PC-3 (cell line): ENCODE measurements at places on chromosomes 12 and 14.
A peak's percentile ranks its signal among the peaks of the same experiment; 100 is the strongest.

- DNase-seq: no peak
Observed at GRCh38 chr12:14314801-14315200, 50.7 kb upstream of the ATF7IP start.

- DNase-seq: no peak
Observed at GRCh38 chr12:115828168-115828567, 449.3 kb downstream of the MED13L start.

DNA sequence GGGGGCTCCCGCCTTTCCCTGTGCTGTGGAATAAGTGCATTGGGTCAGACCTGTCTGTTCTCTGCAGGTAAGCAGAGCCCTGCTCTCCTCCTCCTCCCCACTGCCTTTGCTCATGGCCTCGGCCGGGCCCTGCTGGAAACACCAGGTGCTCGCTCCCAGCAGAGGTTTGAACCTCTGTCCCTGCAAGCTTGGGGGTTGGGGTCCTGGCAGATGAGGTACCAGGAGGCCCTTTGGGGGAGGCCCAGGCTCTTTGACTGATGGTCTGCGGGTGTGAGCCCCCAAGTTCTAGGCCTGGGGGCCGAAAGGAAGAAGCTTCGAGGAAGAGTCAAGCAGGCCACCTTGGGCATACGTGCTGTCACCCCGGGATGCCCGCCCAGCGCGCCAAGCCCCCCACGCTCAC, 22.1 kb upstream of the CEP170B start:
- DNase-seq: no peak

DNA sequence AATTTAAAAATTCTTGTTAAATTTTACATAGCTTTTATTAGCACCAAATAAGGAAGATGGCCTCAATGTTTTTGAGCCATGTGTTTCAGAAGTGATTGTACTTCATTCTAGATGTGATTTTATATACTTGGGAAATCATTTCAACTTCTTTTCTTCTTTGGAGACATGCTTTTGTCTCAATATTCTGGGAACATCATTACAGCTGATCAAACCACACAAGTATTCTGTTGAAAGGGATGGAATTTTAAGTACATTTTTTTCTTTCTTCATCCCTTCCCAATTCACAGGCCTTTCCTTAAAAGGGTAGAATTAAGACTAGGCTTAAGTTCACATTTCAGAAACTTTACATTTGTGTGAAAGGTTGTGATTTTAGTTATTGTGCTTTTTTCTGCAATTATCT, 66.4 kb downstream of the PAPOLA start:
- DNase-seq: no peak

DNA sequence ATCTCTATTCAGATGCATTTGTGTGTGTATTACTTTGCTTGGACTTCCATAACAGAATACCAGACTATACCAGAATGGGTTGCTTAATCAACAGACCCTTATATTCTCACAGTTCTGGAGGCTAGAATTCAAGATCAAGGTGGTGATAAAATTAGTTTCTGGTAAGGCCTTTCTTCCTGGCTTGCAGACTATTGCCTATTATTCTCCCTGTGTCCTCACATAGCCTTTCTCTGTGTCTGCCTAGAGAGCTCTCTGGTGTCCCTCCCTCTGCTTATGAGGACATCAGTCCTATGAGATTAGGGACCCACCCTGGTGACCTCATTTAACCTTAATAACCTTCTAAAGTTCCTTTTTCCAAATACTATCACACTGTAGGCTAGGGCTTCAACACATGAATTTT, 106.0 kb downstream of the FAR2 start:
- no peak for DNase-seq

DNA sequence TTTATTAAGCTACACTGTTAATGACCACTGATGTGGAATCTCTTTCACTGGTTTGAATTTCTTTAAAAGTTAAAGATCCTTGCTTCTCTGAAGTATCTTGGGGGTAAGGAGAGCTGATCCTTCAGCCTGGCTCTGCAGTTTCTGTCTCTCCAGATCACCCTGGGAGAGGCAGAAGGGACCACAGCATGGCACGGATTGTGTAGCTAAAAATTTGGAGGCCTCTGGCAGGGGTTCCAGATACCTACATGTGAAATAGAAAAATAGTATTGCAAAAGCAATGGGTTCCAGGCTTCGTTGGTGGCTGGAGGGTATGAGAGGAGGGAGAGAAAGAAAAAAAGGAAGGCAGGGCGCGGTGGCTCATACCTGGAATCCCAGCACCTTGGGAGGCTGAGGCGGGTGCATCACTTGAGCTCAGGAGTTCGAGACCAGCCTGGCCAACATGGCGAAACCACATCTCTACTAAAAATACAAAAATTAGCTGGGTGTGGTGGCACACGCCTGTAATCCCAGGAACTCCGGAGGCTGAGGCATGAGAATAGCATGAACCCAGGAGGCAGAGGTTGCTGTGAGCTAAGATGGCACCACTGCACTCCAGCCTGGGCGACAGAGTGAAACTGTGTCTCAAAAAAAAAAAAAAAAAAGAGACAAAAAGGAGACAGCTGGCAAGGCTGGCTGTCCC, 3.4 kb downstream of the CHST11 start:
- no peak for DNase-seq

DNA sequence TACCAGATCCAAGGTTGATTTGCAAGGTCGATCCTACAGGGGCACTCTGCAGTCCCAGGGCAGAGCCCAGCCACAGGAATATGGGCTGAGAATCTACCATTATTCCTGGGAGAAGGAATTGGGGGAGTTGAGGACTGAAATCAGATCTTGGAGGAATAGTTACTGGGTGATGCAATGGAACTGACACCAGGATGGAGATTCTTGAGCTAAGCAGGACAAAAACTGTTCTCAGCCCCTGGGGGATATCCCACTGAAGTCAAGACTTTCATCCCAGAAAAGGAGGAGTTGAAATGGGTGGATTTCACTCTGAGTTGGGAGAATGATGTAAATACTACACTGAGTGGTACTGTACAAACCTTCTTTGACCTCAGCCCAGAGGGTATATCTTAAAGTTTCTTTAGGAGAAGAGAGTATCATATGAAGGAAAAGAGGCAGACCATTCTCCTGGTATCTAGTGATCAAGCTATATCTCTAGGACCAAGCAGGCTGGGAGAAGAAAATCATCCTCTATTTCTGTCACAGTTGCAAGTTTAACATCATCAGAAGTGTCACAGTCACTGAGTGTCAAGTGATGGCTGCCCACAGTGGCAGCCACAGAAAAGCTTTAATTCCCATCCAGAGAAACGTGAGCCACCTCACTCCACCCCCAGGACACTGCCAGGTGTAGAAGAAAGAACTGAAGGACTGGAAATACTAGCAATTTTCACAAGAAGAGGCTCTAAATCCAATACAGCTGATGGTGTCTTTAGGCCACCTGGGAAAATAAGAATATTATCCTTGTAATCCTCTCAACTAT, 181.9 kb downstream of the NUAK1 start:
- no peak for DNase-seq

GRCh38 chr14:90274019-90274418, 17.7 kb downstream of the PSMC1 start:
- DNase-seq: no peak

- DNase-seq: peak; percentile 59
Observed at GRCh38 chr12:13211191-13211858, 14.8 kb downstream of the EMP1 start.

- DNase-seq: peak; percentile 31
Observed at GRCh38 chr12:48671231-48671856, 10.7 kb downstream of the KANSL2 start.

- DNase-seq: peak; percentile 89
Observed at GRCh38 chr12:115060477-115061168, 376.6 kb upstream of the TBX3 start.

- DNase-seq: no peak
Observed at GRCh38 chr12:14811486-14811885, 2.5 kb downstream of the SMCO3 start.

DNA sequence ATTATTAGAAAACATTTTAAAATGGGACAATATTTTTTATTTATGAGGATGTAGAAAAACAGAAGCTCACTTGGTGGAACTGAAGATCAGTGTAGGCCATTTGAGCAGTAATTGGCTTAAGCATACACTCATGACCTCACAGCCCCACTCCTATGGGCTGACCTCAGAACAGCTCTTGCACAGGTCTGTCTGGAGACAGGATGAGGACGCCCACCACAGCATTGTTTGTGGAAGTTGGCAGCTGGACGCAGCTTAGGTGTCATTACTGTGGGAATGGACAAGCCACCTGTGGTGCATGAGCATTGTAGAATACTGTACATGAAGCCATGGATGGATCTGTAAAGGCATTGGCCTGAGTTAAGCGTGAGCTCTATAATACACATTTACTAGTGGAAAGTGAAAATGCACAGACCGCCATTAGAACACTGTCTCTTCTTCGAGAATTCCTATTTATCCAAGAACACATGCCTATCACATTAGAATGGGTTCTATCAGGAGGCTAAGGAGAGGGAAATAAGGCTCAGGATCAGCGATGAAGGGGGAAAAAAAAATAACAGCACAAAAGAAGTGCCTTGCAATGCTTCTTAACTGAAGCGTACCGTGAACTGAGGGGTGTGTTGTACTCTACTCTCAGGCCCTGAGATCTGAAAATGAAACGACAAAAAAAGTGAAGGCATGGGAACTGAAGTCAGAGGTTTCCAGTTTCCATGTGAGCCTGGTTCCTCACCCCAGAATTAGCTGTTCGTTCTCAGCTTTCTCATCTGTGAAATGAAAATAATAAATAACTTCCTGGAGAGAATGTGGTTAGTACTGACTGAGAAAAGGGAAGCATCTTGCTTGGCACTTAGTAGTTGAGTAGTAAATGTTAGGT, 33.6 kb downstream of the KCNA1 start:
- DNase-seq: no peak

DNA sequence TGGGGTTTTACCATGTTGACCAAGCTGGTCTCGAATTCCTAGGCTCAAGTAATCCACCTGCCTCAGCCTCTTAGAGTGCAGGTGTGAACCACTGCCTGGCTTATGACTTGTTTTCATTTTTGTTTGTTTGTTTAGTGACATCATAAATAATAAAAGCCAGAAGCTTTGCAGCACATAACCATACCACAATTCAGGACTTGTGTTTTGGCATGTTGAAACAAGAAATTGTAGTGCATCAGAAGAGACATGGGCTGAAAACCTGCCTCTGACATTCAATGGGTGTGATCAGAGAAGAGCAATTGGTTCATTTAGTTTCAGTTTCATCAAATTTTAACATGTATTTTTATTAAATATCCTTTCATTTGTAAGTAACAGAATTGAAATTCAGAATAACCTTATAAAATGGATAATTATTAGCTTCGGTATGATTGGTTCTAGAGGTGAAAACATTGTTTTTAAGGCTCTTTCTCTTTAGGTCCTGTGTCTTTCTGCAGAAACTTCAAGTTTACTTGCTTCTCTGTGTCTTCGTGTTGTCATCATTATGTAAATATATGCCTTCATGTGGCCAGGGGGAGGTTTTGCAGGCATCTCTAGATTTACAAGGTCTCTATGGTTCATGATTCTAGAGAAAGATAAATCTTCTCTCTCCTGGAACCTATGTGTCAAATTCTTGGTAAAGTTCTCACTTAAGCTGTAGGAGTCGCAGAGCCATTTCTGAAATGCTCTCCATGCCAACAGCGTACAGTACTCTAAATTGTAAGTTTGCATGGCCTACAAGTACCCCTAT, 312.0 kb downstream of the KCNC2 start:
- no peak for DNase-seq

DNA sequence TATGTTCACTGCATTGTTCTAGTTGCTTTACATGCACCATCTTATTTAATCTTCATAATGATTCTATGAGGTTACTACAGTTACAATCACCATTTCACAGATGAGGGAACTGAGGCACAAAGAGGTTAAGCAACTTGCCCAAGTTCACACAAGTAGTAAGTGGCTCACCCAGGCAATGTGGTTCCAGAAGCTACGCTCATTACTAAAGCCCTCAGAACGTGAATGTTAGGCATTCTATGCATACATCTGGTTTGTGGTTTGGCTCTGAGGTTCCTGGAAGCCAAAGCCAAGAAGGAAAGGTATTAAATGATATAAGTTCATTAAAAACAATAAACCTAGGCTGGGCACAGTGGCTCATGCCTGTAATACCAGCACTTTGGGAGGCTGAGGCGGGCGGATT, 14.4 kb upstream of the VRTN start:
- no peak for DNase-seq

GRCh38 chr12:8603856-8604255, 8.8 kb downstream of the AICDA start:
- no peak for DNase-seq

DNA sequence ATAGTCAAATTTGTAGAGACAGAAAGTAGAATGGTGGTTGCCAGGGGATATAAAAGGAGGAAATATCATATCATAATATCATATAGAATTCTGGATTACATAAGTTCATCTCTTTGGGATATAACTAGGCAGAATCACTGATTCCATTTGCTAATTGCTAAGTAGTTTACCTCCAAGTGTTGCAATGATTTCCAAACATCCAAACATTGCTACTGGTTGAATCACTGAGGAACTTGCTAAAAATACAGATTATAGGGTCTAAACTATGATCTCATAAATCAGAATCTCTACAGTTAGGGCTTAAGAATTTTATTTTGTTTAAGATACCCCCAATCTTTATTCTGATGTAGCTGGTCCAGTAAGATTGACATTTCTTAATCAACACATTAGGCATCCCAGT, 16.1 kb upstream of the TAS2R42 start:
- DNase-seq: no peak
